ENCODE measurements at places on chromosomes 13 and 19. TPM values are rescaled to one million over a fixed set of nuclear protein-coding genes. Genes with fewer than 3 reads are reported as not detected.

GRCh38 chr13:48731957-48732569, 78.3 kb downstream of the CYSLTR2 start:
- no peaks in the 10 kb centered on the region for H3K4me1 ChIP-seq
- peak; percentile 89 for DNase-seq
- no peaks in the 10 kb centered on the region for H3K27me3 ChIP-seq
- no peaks in the 10 kb centered on the region for H3K36me3 ChIP-seq

DNA sequence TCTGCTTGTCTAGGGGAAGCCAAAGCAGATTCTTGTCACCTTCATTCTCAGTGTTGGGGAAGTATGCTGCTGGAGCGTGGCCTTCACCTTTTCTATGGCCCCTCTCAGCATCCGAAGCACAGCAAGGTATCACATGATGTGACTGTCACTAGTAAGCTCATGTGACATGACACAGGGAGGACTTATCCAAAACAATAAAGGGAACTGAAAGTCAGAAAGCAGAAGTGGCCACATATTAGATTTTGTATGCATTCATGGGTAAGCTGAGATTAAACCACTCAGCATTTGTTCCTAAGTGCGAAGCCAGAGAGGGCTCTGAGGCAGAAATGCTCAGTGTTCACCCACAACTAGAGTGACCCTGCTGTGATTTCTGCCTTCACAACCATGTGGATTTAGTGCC, 72.8 kb upstream of the PCDH8 start:
- H3K4me3 ChIP-seq = no peak overlapping the region
- H3K27me3 ChIP-seq = peaks cover 100% of the 10 kb centered on the region
- H3K36me3 ChIP-seq = no peaks in the 10 kb centered on the region
- H3K4me1 ChIP-seq = peaks cover 4% of the 10 kb centered on the region

- peaks cover 3% of the 10 kb centered on the region for H3K4me1 ChIP-seq
- H3K27me3 ChIP-seq = peaks cover 10% of the 10 kb centered on the region
- no peak for DNase-seq
- H3K27ac ChIP-seq = no peak overlapping the region
Measured at GRCh38 chr13:29502391-29503008, 93.0 kb downstream of the SLC7A1 start.

GRCh38 chr19:9205501-9206113, 13.8 kb downstream of the OR7D4 start:
- H3K4me3 ChIP-seq = no peak overlapping the region
- no peaks in the 10 kb centered on the region for H3K27me3 ChIP-seq
- no peaks in the 10 kb centered on the region for H3K4me1 ChIP-seq
- peak; percentile 89 for DNase-seq
- H3K27ac ChIP-seq = no peak overlapping the region

- H3K4me1 ChIP-seq = no peaks in the 10 kb centered on the region
- no peak overlapping the region for H3K27ac ChIP-seq
- no peak for DNase-seq
- no peak overlapping the region for H3K4me3 ChIP-seq
Measured at GRCh38 chr13:30774214-30774730, 38.9 kb downstream of the ALOX5AP start.

- H3K27ac ChIP-seq = no peak overlapping the region
- H3K4me1 ChIP-seq = no peaks in the 10 kb centered on the region
- peak; percentile 68 for DNase-seq
- H3K36me3 ChIP-seq = no peaks in the 10 kb centered on the region
Measured at GRCh38 chr19:53909471-53910169, 542 bp downstream of the CACNG7 start.

Gene GJB6
- total RNA-seq = not detected

Gene CTU1
- total RNA-seq = 5.5 TPM

Gene MYH14
- total RNA-seq = 16.7 TPM
